ENCODE measurements at places on chromosomes 13 and 19. TPM values are rescaled to one million over a fixed set of nuclear protein-coding genes. Genes with fewer than 3 reads are reported as not detected.

- no peaks in the 10 kb centered on the region for H3K4me1 ChIP-seq
- no peak overlapping the region for H3K27ac ChIP-seq
- no peak for DNase-seq
Measured at GRCh38 chr19:14758816-14759215, 19.5 kb downstream of the ADGRE2 start.

The BST2 gene
- 92.6 TPM for total RNA-seq

The GPR18 gene
- 17.6 TPM for total RNA-seq

GRCh38 chr19:41233748-41234240 lies 14.8 kb downstream of the AXL start:
- no peak overlapping the region for H3K27ac ChIP-seq
- H3K36me3 ChIP-seq = no peaks in the 10 kb centered on the region
- H3K4me1 ChIP-seq = no peaks in the 10 kb centered on the region
- no peaks in the 10 kb centered on the region for H3K27me3 ChIP-seq

DNA sequence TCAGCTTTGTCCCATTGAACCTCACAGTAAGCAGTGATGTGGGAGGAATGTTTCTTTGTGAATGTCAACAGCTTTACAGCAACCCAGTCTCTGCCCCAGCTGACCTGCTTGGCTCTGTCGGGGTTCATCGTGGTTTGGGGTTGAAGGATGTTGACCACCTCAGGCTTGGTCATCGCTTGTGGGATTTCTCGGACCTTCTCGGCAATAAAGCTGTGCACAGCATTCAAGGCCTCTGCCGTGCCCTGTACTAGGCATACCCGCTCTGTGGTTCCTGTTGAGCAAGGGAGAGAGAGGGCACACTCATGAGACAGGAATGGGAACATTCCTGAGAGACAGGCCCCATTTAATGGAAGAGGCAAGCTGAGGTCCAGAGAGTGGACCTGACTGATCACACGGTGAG lies 20.0 kb downstream of the NOVA2 start:
- H3K27me3 ChIP-seq = peaks cover 33% of the 10 kb centered on the region
- H3K27ac ChIP-seq = no peak overlapping the region
- DNase-seq = no peak
- peaks cover 4% of the 10 kb centered on the region for H3K4me1 ChIP-seq
- H3K36me3 ChIP-seq = no peaks in the 10 kb centered on the region

DNA sequence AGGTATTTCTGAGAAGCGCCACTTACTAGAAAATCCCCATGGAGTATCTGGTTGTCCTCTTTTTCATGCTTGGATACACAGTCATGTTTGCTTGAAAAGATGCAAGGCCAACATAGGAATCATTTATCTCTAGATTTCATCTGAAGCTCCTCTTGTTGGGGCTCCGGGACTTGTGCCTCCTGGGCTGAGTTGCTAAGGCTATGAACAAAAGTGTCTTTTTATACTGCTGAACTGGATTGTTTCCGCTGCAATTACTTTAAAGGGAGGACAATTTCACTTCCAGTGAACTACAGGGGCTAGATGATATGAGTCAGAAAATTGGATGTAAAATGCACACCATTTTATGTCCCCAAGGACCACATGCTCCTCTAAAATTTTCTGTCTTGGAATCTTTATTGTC lies 114.1 kb downstream of the TNFSF13B start:
- H3K27ac ChIP-seq = no peak overlapping the region
- no peak for DNase-seq
- no peaks in the 10 kb centered on the region for H3K27me3 ChIP-seq
- H3K4me1 ChIP-seq = no peaks in the 10 kb centered on the region

DNA sequence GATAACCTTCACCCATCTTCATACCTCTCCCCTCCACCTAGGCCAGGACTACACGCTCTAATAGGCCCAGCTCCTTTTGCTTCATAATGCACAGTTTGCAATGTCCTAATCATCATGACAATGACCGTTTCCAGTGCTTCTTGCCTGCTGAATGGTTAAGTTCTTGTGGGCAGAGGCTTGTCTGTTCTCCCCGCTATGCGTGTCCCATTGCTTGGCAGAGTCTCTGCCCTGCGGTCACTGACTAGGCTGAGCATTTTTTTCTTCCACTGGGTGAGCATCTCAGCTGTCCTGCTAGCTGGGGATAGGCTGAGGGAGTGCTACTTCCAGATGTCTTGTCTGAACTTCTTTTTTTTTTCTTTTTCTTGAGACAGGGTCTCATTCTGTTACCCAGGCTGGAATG lies 314.7 kb downstream of the UQCRFS1 start:
- no peaks in the 10 kb centered on the region for H3K27me3 ChIP-seq
- no peak for DNase-seq
- no peaks in the 10 kb centered on the region for H3K36me3 ChIP-seq
- no peak overlapping the region for H3K27ac ChIP-seq
- H3K4me1 ChIP-seq = no peaks in the 10 kb centered on the region

DNA sequence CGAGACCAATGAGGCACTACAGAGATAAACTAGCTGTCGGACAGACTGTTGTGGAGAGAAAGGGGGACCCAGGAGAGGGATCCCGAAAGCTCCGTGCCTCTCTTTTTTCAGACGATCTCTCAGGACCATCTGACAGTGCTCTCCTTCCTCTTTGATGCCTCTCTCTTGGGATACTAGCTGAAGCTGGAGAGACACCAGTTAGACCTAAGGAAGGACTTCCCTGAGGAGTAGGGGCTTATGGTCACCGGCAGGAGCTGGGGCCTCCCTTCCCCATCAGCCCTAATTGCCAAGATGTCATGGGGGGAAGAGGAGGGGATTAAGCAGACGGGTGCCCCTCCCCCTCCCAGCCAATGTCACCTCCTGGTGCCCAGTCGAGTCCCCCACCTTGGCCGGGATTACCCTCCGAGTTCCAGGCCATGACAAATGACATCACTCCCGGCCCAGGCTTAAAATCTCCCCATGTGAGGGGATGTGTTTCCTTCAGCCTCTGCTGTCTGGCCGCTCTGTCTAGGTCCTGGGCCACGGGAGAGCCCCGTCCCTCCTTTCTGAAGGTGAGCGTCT lies at the start of gene CRX:
Gene CRX, plus strand, starts transcription at position 478 of the 561 bp plus-strand sequence. CDS start 12,507 bp downstream, outside the sequence.
- H3K27ac ChIP-seq = no peak within 1 kb of the TSS
- no peaks in the 10 kb centered on the region for H3K36me3 ChIP-seq
- H3K4me3 ChIP-seq = no peak within 1 kb of the TSS
- no peak for DNase-seq
- peaks cover 30% of the 10 kb centered on the region for H3K27me3 ChIP-seq
- H3K4me1 ChIP-seq = no peaks in the 10 kb centered on the region

DNA sequence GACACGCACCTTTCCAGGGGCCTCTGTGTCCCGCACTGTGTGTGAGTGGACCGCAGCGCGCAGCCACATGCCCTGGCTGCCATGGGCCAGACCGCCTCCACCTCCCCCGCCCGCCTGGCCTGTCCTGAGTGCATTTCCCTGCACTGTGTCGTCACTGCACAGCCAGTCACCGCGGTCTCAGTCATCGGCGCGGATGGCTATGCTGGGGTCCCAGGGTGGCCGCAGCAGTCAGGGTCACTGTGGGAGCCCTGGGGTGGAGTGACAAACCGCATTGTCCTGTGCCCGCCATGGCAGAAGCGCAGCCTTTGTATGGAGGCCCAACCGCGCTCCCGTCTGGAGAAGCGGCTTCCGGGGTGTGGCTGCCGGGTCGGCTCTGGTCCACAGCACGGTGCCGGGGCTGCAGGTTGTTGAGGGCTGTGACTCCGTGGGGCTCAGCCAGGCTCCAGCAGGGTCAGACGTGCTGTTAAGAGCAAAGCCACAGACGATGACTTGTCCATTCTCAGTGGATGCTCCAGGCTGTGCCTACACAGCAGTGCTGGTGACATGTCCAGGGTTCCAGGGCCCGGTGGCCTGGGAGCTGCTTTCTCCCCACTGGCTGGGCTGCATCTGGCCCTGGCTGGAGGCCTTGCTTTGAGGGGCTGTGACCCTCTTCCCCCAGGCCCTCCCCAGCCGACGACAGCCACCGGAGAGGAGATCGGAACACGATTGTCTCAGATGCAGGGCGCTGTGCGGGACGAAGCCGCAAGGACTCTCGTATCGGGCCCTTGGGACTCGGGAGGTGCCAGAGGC lies 6.3 kb upstream of the NDUFS7 start:
- no peak overlapping the region for H3K27ac ChIP-seq
- H3K36me3 ChIP-seq = peaks cover 4% of the 10 kb centered on the region
- H3K4me1 ChIP-seq = no peaks in the 10 kb centered on the region
- H3K27me3 ChIP-seq = no peaks in the 10 kb centered on the region

The SPACA6 gene
- total RNA-seq = 2.1 TPM

The C19orf81 gene
- total RNA-seq = 2.9 TPM

- H3K4me1 ChIP-seq = peaks cover 66% of the 10 kb centered on the region
- no peak overlapping the region for H3K4me3 ChIP-seq
- no peak for DNase-seq
- H3K27ac ChIP-seq = no peak overlapping the region
- no peaks in the 10 kb centered on the region for H3K27me3 ChIP-seq
- H3K36me3 ChIP-seq = peaks cover 52% of the 10 kb centered on the region
Measured at GRCh38 chr13:74114202-74114601, 20.0 kb downstream of the KLF12 start.

DNA sequence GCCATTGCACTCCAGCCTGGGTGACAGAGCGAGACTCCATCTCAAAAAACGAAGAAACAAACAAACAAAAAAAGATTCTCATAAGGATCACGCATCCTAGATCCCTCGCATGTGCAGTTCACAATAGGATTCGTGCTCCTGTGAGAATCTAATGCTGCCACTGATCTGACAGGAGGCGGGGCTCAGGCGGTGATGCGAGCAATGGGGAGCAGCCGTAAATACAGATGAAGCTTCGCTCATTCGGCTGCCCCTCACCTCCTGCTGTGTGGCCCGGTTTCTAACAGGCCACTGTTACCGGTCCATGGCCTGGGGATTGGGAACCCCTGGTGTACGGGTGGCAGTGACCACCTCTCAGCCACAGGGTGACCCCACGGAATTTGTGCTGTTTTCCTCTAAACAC lies 98.2 kb upstream of the MRI1 start:
- DNase-seq = no peak
- H3K36me3 ChIP-seq = no peaks in the 10 kb centered on the region
- no peaks in the 10 kb centered on the region for H3K4me1 ChIP-seq
- no peaks in the 10 kb centered on the region for H3K27me3 ChIP-seq
- H3K4me3 ChIP-seq = no peak overlapping the region

The ZNF528 gene
- total RNA-seq = 9.4 TPM

DNA sequence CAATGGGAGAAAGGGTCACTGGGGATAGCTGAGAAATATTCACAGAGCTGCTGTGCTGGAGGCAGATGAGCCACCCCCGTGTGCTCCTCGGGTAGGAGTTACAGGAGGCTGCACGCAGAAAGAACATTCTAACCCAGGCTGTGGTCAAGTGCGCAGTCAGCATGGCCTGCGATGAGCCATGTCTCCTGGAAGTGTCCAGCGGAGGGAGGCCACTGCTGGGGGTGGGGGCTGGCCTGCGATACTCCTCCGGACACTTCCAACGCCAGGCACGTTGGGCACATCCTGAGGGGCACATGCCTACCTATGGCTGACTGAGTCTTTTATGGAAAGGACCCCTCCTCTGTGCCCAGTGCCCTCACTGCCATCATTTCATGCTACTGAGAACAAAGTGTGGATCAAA lies 55.9 kb downstream of the RAB20 start:
- no peaks in the 10 kb centered on the region for H3K36me3 ChIP-seq
- DNase-seq = no peak
- no peak overlapping the region for H3K4me3 ChIP-seq
- no peak overlapping the region for H3K27ac ChIP-seq
- peaks cover 2% of the 10 kb centered on the region for H3K4me1 ChIP-seq

The GRIN2D gene
- 0.28 TPM for total RNA-seq

DNA sequence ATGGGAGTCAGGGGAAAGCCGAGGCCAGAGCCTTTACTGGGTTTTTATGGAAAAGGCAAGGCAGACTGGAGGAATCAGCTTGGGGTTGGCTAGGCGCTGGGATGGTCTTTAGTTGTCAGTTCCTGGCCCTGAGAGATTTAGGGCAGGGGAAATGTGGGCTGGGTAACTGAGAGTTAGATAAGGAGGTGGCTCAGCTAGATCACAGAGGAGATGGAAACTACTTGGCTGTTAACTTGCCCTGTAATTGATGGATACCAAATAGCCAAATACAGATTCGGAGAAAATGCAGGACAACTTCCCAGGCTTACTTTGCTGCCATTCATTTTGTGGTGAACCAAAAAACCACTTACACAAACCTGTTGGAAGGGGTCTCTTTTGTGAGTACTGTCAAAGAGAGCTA lies 54.0 kb downstream of the LRCH1 start:
- H3K4me1 ChIP-seq = peaks cover 63% of the 10 kb centered on the region
- no peaks in the 10 kb centered on the region for H3K27me3 ChIP-seq
- peaks cover 7% of the 10 kb centered on the region for H3K36me3 ChIP-seq
- no peak overlapping the region for H3K27ac ChIP-seq

The PTGIR gene
- total RNA-seq = 43.9 TPM

- no peaks in the 10 kb centered on the region for H3K27me3 ChIP-seq
- DNase-seq = no peak
- peaks cover 53% of the 10 kb centered on the region for H3K36me3 ChIP-seq
Measured at GRCh38 chr19:46351241-46352041, 4.6 kb downstream of the PPP5C start.

DNA sequence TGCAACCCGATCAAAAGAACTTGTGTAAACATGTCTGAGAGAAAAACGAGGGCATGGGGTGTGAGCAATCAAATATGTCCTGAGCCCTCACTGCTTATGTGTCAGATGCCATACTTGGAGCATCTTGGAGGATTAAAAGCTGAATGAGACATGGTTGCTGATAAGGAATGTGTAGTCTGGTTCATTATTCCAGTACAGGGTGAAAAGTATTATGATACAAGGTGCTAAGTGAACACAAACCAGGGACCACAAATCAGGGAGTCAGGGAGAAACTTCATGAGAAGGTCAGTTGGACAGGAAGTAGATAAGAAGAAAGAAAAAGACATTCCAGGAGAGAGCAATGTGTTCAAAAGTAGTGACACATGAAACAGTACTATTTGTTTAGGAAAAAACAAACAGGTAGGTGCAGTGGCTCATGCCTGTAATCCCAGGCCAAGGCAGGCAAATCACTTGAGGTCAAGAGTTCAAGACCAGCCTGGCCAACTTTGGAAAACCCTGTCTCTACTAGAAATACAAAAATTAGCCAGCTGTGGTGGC lies 2.0 kb upstream of the RCBTB1 start:
- DNase-seq = no peak
- H3K36me3 ChIP-seq = no peaks in the 10 kb centered on the region
- no peak overlapping the region for H3K27ac ChIP-seq
- no peaks in the 10 kb centered on the region for H3K27me3 ChIP-seq

GRCh38 chr13:100323937-100324336 lies 235.0 kb downstream of the PCCA start:
- H3K27ac ChIP-seq = no peak overlapping the region
- no peak for DNase-seq

- H3K4me3 ChIP-seq = no peak overlapping the region
- H3K4me1 ChIP-seq = no peaks in the 10 kb centered on the region
- no peaks in the 10 kb centered on the region for H3K36me3 ChIP-seq
- DNase-seq = no peak
- no peak overlapping the region for H3K27ac ChIP-seq
Measured at GRCh38 chr13:41407380-41407779, 50.0 kb upstream of the RGCC start.

The NKG7 gene
- total RNA-seq = 85.3 TPM

DNA sequence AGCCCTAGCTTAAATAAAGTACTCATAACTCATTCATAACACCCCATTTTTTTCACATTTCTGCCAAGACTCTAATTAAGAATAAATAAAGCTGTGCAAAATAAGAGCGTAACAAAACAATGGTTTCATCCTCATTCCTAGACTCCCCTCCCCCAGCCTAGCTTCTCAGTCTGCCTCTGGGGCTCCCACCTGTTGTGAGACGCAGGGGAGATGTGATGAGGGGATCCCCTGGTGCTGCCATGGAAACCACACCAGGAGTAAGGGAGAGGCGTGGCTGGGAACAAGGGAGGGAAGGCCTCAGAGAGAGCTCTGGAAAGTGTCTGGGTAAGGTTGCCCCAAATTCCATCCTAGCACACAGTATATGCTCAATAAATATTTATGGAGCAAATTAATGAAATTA lies 93.3 kb upstream of the USP29 start:
- H3K4me1 ChIP-seq = no peaks in the 10 kb centered on the region
- no peak overlapping the region for H3K4me3 ChIP-seq
- peaks cover 3% of the 10 kb centered on the region for H3K27me3 ChIP-seq

All from activated naive CD8-positive, alpha-beta T cell treated with anti-CD3 and anti-CD28 coated beads for 36 hours (primary cell).